ENCODE measurements at places on chromosomes 1 and 21.

DNA sequence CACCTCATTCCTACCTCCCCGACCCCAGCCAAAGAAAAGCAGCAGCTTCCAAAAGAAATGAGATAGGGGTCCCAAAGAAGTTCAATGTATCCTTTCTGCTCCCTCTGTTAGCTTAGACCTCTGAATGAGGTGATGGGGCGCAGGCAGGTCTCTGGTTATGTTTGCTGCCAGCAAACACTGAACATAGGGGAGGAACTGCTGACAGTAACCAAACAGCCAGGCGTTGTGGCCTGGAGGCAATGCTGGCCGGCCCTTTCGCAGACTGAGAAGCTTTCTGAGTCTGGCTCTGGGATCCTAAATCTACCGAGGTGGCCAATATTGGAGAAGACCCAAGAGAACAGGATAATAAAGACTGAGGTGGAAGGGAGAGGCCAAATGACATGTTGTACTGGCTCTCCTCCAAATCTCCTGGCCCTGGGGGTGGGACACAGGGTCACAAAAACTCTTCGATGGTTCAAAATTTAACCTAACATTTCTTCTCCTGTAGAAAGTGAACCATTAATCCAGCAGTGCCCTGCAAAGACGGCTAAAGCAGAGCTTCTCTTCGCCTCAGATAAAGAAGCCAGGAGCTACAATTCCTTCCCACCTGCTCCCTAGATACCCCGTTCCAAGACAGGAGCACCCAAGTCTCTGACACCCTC is 19.6 kb downstream of the SSR2 start:
- no peak for DNase-seq

DNA sequence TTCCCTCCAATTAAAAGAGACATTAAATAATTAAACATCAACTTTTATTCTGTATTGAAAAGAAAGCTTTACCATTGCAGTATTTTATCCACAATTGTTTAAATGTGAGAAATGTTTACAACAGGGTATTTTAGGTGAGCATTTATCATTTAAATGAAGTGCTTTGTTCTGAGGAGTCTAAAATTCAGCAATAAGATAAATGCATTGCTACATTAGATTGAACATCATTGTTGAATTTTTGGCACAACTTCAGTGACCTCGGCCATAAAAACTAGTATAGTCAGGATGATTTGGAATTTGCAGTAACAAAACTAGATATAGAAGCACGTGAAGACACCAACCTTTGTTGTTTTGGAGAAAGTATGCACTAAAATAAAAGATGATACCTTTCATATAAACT is 692.9 kb downstream of the USP25 start:
- no peak for DNase-seq

DNA sequence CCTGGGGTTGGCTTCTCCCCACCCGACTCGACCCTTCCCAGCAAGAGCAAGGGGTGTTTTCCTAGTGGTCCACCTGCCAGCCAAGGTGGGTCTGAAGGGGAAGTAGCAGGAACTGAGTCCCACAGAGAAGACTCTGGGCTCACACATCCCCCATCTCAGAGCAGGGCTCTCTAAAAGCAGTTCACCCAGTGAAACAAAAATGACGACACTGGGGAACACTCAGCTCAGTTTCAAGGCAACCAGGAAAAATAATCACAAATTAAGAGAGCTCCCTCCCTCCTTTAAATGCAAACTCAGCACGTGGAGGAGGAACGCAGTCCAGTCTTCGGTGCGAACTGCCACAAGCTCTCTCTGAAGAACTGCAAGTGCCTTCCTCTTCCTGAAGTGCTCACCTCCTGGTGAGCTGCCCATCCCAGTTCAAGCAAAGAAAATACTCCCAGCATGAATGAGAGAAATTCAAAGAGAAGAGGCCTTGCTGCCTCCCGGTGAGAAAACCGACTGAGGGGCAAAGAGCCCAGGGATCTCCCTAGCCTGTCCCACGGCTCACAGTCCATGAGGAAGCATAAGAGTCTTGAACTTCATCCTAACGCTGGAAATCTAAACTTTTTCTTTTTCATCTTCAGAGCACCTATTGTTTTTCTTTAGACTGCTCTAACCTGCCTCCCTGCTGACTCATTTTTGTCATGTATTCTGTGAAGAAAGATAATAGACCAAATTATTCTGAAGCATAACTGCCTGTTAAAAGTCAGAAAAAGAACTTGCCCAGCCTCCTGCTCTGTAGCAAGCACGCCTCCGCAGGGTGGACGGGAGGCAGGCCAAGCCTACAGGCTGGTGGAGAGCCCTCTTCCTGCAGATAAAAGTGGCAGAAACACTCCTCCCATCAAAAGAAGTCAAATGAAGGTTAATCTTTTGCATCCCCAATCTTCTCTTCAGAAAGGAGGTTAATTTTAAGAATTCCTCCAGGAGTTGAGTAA is 281.4 kb downstream of the HHIPL2 start:
- DNase-seq = no peak

GRCh38 chr1:177423090-177423489 is 252.3 kb downstream of the BRINP2 start:
- DNase-seq = no peak

DNA sequence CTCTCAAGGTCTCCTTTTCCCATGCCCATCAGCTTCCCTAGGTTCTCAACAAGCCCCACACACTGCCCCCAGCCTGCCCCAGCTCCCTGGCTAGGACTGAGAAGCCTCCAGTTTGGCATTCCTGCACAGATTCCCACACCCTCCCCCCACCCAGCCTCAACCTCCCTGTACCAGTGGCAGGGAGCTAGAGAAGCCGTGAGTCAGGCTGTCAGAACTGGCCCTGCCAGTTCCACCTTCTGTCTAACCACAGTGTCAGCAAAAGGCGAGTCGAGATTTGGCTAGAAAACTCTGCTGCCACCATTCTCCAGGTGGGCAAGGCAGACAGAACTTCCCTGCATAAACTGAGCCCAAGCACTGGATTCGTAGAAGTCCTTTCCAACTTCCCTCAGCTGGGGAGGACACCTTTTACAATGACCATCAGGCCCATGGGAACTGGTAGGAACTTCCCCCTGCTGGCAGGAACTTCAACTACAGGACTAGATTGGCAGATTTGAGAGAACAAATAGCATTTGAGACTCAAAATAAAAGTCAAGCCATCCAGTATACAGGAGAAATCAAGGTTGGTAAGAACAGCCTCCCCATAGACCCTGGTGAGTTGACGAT is 31.0 kb downstream of the TNNT2 start:
- no peak for DNase-seq

Data from esophagus squamous epithelium (tissue), 5 donors.